HFFc6 (cell line): ENCODE measurements at places on chromosomes 7 and 10. TPM values are rescaled to one million over a fixed set of nuclear protein-coding genes. Genes with fewer than 3 reads are reported as not detected.

Gene FBXW4
- total RNA-seq, result 18.5 to 33.3 TPM (median 28.9 TPM) in 3 replicates

GRCh38 chr10:131433568-131433967, 122.0 kb upstream of the TCERG1L start:
- H3K4me1 ChIP-seq, result no peaks in the 10 kb centered on the region
- no peak overlapping the region for H3K4me3 ChIP-seq
- peaks cover 12% of the 10 kb centered on the region for H3K36me3 ChIP-seq
- no peak for DNase-seq
- peaks cover 4% of the 10 kb centered on the region for H3K27me3 ChIP-seq

DNA sequence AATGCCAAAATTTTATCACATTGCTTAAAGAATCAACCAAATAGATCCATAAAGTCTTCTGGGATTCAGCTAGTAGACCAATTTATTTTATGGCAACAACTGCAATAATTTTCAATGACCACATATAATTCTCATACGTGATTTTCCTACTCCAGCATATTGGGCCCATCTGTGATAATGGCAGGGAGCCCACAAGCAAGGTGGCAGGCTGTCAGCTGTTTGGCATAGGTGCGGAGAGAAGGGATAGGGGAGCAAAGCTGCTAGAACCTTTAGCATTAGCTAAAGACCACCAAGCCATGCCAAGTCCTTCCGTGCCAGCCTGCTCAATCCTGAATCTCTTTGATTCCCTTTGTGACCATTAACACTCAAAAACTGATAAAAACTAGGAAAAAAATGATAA, 721.2 kb downstream of the XPNPEP1 start:
- no peak overlapping the region for H3K27ac ChIP-seq
- no peaks in the 10 kb centered on the region for H3K27me3 ChIP-seq
- DNase-seq, result no peak

DNA sequence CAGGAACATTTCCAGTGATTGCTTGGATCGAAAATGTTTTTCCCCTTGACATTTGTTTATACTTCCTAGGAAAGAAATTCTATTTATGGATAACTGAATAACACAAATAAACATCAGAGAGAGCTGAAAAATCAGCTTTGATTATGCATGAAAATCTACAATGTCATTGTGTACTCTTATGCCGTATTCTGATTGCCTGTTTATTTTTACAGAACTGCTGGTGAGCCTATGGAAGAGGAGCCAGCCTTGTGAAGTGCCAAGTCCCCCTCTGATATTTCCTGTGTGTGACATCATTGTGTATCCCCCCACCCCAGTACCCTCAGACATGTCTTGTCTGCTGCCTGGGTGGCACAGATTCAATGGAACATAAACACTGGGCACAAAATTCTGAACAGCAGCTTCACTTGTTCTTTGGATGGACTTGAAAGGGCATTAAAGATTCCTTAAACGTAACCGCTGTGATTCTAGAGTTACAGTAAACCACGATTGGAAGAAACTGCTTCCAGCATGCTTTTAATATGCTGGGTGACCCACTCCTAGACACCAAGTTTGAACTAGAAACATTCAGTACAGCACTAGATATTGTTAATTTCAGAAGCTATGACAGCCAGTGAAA, 121.5 kb downstream of the TWIST1 start:
- peak overlapping the region; percentile 36; the same call in 1 of the 2 replicates for H3K4me3 ChIP-seq
- H3K36me3 ChIP-seq, result no peaks in the 10 kb centered on the region
- DNase-seq, result no peak
- H3K4me1 ChIP-seq, result peaks cover 51% of the 10 kb centered on the region
- H3K27me3 ChIP-seq, result no peaks in the 10 kb centered on the region

- peaks cover 9% of the 10 kb centered on the region; the same call in 1 of the 2 replicates for H3K27me3 ChIP-seq
- no peaks in the 10 kb centered on the region for H3K36me3 ChIP-seq
- H3K27ac ChIP-seq, result no peak overlapping the region
- H3K4me3 ChIP-seq, result no peak overlapping the region
Observed at GRCh38 chr10:78775891-78776290, 292.9 kb upstream of the ZMIZ1 start.

Gene CCL26
- total RNA-seq, result 2.2 to 6.3 TPM (median 3.0 TPM) in 3 replicates

Gene ZNF212
- total RNA-seq, result 7.0 to 8.2 TPM (median 7.1 TPM) in 3 replicates

- no peak for DNase-seq
- H3K27me3 ChIP-seq, result no peaks in the 10 kb centered on the region
- H3K36me3 ChIP-seq, result no peaks in the 10 kb centered on the region
- H3K4me1 ChIP-seq, result peaks cover 55% of the 10 kb centered on the region
- no peak overlapping the region for H3K4me3 ChIP-seq
- H3K27ac ChIP-seq, result no peak overlapping the region
Observed at GRCh38 chr7:40583667-40584444, 449.1 kb downstream of the SUGCT start.

Gene SEPHS1
- 26.3 to 49.3 TPM (median 32.3 TPM) in 3 replicates for total RNA-seq

DNA sequence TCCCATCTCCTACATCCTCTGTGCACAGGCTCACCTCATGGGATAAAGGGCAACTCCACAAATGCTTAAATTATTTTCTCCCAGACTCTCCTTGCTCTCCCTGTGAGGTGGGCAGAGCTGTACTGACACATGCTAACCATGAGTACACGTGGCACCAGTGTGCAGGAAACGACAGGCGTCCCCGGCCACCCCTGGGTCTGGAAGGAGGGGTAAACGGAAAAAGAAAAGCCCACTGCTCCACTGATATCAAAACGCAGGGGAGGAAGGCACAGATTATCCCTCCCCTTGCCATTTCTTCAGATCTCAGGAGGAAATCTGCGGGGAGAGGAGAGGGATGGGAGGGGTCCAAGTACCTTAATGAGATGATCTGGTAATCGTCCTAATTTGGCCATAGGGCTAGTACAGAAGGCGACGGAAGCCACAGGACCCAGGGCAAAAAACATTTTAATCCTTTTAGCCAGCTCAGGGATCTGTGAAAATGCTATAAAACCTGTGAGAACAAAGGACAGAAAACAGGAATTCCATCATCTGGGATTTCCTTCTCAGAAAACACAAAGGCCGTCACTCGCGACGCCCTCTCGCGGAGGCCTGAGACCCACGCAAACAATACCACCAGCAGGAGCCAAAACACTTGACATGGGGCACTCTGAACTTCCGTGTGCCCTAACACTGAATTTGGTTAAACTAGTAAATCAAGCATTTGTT, 17.8 kb upstream of the CH25H start:
- H3K27me3 ChIP-seq, result no peaks in the 10 kb centered on the region
- H3K27ac ChIP-seq, result no peak overlapping the region
- H3K4me1 ChIP-seq, result no peaks in the 10 kb centered on the region; the same call in 1 of the 2 replicates
- DNase-seq, result no peak
- peaks cover 18% of the 10 kb centered on the region; the same call in 1 of the 2 replicates for H3K36me3 ChIP-seq

DNA sequence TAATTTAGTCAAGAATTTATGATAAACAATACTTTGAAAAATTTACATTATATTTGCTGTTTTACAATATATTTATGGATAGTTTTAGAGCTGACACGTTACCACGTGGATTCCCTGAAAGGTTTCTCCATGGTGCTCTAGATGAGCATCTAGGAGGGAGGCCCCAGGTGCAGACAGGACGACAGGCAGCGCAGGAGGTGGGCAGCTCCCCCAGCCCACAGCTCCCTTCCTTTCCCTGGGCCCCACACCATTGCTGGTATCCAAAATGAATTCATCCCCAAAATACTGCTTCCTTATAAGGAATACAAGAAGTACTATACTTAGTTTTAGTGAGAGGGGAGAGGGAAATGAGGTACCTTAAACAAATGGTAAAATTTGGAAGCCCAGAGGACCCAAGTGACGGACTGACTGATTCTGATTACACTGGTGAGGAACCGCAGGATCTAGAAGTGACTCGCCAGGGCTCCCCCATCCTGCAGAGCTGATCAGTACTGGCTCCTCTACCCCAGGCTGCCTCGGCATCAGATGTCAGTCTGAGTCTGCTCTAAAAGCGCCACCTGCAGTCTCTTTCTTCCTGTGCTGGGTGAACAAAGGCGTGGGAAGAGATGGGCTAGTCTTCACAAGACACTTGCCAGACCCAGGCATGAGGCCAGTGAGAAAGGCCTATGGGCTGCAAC, 89.2 kb downstream of the DLG5 start:
- H3K27me3 ChIP-seq, result no peaks in the 10 kb centered on the region; the same call in 1 of the 2 replicates
- H3K36me3 ChIP-seq, result peaks cover 15% of the 10 kb centered on the region
- peak overlapping the region; percentile 13; the same call in 1 of the 2 replicates for H3K27ac ChIP-seq
- peak; percentile 48 for DNase-seq
- no peak overlapping the region for H3K4me3 ChIP-seq
- peaks cover 18% of the 10 kb centered on the region for H3K4me1 ChIP-seq

Gene CALML5
- total RNA-seq, result not detected in 2 replicates

DNA sequence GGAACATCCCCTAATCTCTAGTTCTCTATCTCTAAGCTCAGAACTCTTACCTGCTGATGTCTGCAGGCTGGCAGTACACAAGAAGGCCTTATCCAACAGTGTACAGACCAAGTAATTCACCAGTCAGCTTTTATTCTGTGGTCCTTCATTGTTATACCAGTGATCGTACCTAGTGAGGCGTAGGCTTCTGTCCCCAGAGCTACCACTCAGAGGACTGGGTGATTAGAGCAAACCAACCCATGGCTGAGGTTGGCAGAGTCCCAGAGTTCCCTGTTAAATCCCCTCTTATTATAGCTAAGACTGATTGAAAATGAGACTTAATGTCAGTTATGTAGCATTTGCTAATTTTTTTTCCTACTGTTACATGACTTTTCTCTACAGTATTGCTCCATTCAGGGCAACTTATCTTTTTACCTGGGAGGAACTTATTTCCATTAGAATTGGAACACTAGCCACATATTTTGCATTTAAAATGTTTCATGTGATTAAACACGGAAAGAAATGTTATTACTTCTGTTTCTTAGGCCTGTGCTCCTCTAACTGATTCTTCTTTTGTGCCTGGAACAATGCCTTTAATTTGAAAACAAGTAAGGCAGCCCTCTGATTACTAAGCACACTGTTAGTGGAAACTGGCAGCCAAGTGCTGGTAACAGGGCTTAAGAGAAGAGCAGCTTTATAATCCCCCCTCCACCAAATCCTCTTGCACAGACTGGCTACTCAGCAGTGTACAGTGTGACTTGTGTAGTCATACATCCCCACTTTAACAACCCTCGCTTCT, 127.2 kb downstream of the LRRC4 start:
- DNase-seq, result no peak
- H3K27ac ChIP-seq, result peak overlapping the region; percentile 77
- H3K27me3 ChIP-seq, result no peaks in the 10 kb centered on the region; the same call in 1 of the 2 replicates
- peaks cover 8% of the 10 kb centered on the region; the same call in 1 of the 2 replicates for H3K36me3 ChIP-seq

Gene MALRD1
- not detected in 2 replicates for total RNA-seq

DNA sequence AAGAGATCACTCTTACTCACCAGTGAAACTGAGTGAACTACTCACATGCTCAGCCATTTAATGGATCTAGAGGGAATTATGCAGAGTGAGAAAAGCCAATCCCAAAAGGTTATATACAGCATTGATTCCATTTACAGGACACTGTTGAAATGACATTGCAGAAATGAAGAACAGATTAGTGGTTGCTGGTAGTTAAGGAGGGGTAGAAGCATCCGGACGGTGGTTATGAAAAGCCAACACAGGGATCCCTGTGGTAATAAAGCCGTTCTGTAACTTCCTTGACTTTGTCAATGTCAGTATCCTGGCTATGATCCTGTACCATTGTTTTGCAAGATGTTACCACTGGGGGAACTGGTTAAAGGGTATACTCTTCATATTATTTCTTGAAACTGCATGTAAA, 253.4 kb downstream of the USP6NL start:
- peaks cover 8% of the 10 kb centered on the region for H3K27me3 ChIP-seq
- no peak overlapping the region for H3K27ac ChIP-seq
- H3K4me1 ChIP-seq, result no peaks in the 10 kb centered on the region
- no peak for DNase-seq

- no peak for DNase-seq
- no peak overlapping the region for H3K27ac ChIP-seq
- H3K4me3 ChIP-seq, result no peak overlapping the region
- no peaks in the 10 kb centered on the region for H3K36me3 ChIP-seq
Observed at GRCh38 chr7:128203710-128204214, 37.3 kb upstream of the LEP start.
